Endodermal cell (in vitro differentiated cells): ENCODE measurements at places on chromosomes 5 and 9.

DNA sequence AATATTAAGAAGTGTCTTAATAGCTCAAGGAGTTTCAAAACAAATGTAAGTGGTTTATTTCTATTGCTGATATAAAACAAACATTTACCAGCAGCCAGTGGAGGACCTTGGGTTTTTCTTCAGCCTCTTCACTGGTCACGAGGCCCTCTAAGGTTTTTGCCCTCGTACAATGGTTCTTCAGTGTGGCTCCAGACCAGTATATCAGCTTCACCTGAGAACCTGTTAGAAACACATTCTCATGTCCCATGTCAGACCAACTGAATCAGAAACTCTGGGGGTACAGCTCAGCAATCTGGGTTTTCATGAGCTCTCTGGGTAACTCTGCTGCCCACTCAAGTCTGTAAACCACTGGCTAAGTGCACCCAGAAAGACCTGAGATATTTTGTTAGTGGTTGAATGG lies 12.9 kb downstream of the WWC1 start:
- no peak for DNase-seq

DNA sequence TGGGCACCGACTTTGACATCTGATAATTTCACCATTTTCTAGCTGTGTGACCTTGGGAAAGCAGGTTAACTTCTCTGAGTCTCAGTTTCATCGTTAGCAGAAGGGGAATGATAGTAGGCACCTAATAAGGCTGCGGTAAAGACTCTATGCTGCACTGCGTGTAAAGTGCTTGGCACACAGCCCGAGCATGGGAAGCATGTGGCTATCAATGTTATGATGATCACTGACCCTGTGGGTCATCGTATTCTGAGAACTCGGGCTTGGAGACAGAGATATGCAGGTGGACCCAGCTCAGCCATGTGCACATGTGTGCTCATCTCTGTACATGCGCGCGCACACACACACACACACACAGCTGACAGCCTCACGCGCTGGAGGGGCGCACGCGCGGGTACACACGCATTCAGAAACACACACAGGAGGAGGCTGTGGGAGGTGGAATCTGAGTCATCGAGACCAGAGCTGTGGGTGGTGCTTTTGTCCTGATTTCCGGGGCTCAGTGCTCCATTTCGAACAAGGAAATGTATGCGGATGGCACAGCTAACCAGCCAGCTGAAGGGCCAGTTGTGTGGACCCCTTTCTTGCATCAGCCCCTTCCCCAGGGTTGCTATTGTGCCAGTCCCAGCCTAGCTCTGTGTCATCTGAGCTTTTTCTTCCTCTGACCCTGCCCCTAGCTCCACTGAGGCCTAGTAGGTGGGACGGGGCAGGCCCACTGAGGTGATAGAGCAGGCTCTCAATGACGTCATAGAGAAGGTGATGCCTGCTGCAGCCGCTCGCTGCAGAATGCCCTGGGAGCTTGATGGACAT lies 11.1 kb upstream of the ARAP3 start:
- no peak for DNase-seq

GRCh38 chr5:35876922-35877321 lies 20.2 kb downstream of the IL7R start:
- DNase-seq, result no peak

DNA sequence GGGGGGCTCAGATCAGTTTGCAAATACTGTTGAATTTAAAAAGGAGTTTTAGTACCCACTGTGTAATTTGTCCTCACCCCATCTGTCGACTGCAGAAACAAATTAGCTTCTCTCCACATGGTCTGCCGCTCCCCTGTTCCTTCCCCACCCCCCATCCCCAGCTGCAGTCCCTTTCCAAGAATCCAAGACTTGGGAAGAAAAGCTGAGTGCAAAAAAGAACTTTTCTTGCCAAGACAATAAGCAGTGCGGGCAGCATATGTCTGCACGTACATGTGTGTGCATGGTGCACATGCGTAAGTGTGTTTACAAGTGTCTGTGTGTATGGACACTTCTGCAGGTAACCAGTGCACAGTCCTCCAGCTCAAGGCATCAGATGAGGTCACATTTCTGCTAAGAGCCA lies 125.7 kb upstream of the SMIM23 start:
- no peak for DNase-seq

GRCh38 chr9:4805191-4805918 lies 12.6 kb downstream of the RCL1 start:
- no peak for DNase-seq

DNA sequence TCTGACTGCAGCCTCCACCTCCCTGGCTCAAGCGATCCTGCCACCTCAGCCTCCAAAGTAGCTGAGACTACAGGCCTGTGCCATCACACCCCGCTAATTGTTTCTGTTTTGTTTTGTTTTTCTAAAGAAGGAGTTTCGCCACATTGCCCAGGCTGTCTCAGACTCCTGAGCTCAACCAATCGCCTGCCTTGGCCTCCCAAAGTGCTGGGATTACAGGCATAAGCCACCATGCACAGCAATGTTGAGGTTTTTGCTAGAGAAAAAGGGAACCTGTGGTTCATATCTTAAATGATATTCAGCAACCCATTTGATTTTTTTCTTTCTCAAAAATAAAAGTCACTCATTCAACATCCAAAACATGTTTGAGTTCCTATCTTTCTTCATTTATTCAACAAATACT lies 20.4 kb upstream of the DELE1 start:
- no peak for DNase-seq

DNA sequence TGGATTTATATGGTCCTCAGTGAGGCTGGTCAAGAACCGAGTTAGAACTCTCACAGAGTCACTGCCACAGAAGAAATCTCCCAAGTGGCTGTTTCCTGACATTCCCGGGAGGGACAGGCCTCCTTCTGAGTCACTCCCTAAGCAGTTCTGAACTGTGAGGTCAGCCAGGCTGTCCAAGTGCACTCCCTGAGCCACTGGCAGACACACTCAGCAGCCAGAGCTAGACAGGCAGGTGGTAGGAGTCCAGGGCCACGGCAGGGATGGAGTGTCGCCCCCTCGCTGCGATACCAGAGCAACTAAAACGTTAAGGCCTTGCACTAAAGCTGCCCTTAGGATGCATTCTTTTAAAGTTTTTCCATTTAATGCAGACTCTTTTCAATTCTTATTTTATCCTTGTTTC lies 3.4 kb downstream of the IL4 start:
- DNase-seq, result peak; percentile 78

- no peak for DNase-seq
These were observed 3.8 kb upstream of the SYNPO start for GRCh38 chr5:150636391-150637244.

DNA sequence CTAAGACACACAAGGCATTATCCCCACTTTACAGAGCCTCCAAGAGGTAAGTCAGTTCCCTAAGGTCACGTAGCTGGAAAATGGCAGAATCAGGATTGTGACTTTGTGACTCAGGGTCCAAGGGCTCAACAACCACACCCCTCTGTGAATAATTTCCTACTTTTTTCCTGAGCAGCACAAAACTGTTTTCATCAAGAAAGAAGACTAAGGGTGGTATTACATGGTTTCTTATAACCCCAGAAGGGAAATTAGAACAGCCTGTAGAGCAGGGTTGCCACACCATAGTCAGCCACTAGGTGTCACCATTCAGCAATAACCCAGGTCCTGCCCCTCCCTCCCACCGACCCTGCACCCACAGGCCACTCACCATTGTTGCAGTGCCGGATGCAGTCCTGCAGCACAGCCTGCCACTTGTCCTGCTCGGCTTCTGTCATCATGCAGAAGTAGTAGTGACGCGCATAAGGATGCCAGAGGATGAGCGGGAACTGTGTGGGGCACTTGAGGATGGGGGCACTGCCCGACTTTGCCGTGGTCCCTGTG lies 72.1 kb downstream of the LRSAM1 start:
- peak; percentile 84 for DNase-seq

GRCh38 chr9:79662537-79662956 lies 90.8 kb downstream of the TLE4 start:
- DNase-seq, result no peak

DNA sequence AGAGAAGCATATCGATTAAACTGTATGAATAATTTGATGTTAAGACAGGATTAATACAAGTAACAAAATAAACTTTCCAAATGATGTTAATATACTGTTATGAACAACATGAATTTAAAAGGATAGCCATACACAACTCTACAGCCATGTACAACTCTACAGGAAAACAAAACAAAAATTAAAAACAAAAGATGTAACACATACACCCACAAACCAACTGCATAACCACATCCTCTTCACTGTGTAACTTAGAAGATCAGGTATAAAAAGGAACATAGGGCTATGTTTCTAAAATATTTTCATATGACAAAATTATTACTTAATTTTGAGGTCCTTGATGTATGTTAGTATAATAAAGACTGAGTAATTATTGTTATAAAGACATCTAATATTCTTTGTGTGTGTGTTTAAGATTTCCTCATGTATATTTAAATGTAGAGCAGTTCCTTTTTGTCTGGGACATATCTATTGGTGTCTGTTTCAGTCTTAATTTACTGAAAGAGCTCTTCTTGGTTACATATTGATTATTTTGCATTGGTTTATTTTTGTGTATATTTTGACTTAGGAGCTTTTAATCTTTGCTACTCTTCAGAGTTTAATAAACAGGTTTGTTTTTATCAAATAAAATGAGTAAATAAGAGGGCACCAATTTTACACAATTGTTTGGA lies 966.8 kb upstream of the CTNND2 start:
- no peak for DNase-seq

GRCh38 chr9:134947265-134947955 lies 29.7 kb upstream of the FCN1 start:
- no peak for DNase-seq

DNA sequence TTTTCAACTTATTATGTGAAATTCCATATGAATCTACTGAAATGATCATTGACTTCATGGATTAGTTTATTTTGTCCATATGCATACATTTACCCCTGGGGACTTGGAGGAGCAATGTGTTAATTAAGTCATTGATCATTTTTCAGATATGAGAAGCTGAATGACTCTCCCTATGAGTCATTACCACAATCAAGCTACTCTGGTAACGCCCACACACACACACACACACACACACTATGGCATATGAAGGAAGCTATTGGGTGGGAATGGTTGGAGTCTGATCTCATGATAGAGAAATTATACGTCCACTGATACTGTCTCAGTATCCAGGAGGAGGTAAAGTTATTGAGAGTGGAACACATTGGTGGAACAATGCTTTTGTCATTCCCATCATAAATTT lies 528.9 kb downstream of the AGTPBP1 start:
- DNase-seq, result no peak

- DNase-seq, result peak; percentile 80
These were observed 69.3 kb downstream of the HSD17B3 start for GRCh38 chr9:96232539-96233241.

DNA sequence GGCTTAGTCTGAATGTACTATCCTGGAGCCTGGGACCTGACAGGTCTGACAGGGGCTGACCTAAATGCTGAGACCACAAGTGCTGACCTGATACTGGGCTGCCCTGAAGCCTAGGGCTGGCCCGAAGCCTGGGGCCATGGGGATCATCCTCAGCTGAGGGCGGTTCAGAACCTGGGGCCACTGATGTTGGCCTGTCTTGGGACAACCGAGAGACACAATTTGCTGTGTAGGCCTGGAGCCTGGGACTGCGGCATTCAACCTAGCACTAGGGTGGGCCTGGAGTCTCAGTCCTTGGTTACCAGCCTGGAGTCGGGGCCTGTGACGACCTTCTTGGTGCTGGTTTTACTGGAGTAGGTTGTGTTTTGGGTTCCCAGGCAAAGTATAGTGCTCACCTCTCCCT lies 46.3 kb downstream of the SRFBP1 start:
- no peak for DNase-seq

GRCh38 chr5:109718216-109718615 lies 28.5 kb downstream of the MAN2A1 start:
- no peak for DNase-seq

GRCh38 chr5:134246771-134247427 lies 21.0 kb upstream of the PPP2CA start:
- DNase-seq, result no peak

DNA sequence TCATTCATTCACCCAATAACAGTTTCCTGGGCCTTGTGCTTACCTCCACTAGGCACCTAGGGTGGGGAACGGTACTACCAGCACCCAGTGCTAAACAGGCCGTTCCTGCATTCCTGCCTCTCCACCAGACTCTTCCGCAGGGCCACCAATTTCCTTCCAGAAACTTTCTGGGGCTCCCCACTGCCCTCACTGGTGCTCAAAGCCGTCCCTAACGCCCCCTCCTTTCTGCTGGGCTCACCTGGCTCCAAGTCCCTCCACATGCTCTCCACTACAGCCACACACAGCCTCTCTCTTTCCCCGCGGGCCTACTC lies 1.4 kb downstream of the PHF19 start:
- no peak for DNase-seq

DNA sequence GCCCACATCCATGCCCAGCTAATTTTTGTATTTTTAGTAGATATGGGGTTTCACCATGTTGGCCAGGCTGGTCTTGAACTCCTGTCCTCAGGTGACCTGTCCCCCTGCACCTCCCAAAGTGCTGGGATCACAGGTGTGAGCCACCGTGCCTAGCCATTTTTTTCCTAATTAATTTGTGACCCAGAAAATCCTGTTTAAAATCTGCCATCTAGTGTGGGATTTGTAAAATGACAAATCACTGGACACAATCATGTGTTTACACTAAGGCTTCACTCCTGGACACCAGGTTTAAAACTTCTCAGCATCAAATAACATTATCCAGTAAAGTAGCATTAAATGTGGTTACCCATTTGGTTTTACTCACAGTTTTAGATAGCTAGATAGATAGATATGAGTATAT lies 18.6 kb upstream of the KDM4C start:
- DNase-seq, result no peak

DNA sequence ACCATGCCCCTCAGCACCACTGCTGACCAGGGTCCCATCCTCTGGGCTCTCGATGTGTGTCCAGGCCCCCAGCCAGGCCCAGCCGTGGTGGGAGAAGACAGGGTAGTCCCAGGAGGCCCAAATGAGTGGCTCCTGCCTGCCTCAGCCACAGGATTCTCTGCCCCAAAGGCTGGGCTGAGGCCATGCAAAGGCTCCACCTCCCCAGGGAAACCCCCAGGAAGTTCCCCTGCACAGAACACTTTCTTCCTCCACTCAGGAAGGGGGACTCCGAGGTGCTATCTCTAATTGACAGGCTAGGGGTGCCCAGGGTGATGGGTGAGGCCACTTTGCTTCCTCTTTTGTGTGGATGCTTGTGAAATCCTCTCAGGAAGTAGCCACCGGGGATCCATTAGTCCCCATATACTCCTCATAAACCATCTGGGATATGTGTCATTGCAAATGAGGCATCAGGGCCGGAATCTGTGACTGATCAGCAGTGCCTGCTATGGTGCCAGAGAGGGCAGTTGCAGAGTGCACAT lies 23.1 kb upstream of the TDRD7 start:
- no peak for DNase-seq
